ENCODE measurements at places on chromosomes 5 and 9.

DNA sequence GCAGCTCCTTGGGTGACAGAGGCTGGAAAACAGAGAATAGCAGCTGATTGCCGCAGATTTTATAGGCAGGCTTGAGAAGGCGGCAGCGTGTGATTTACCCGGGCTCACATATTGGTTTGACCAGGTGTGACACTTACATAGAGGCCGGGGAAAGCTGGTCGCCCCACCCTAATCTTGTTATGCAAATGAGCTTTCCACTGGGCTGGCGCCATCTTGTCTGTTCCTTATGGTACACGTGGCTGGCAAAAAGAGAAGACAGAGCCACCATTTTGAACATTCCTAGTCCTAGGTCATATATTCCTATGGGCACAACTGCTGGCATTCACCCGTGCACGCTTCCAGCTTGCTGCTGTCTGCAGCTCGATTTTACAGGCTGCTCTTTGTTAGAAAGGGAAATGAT is 11.3 kb upstream of the SPZ1 start:
- DNase-seq, result no peak

- DNase-seq, result no peak
Observed at GRCh38 chr5:94746731-94747124, 128.3 kb downstream of the SLF1 start.

- no peak for DNase-seq
Observed at GRCh38 chr5:173642191-173642816, 25.9 kb upstream of the BOD1 start.

GRCh38 chr5:91137647-91138046 is 245.5 kb downstream of the ARRDC3 start:
- no peak for DNase-seq

DNA sequence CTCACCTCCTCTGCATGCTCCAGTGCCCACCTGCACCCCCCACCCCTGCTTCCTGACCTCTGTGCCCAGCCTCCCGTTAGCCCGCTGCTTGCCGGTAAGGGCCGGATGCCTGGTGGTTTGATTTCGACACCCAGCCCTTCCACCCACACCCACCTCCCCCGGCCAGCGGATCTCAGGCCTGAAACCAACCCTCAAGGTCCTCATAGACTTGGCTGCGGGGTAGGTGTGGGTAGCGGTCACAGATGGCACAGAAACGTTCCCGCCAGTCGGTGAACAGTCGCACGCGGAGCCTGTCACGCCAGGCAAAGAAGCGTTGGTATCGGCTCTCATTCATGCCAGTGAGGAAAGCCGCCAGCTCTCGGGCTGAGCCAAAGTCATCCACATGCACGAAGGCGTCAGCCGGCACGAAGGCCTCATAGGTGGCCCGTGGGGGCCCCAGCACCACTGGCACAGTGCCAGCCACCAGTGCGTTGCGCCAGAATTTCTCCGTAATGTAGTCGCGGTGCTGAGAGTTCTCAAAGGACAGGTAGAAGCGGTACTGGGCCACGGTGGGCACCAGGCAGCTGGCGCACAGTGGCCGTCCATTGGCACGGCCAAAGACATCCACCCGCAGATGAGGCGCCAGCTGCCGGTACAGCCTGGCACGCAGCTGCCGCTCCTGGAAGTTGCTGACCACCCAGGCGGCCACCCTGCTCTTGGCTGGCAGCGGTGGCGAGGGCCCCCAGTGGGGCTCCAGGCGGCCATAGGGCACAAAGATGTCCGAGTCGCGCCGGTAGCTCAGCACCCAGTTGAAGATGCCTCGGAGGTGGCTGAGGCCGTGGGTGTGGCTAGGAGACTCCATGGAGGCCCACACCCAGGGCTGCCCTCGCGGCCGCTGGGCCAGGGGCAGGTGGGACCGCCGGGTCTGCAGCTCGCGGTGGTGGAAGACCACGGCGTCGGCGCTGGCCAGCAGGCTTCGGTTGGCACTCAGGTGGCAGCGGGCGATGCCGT is 1.1 kb downstream of the FUT7 start:
- no peak for DNase-seq

DNA sequence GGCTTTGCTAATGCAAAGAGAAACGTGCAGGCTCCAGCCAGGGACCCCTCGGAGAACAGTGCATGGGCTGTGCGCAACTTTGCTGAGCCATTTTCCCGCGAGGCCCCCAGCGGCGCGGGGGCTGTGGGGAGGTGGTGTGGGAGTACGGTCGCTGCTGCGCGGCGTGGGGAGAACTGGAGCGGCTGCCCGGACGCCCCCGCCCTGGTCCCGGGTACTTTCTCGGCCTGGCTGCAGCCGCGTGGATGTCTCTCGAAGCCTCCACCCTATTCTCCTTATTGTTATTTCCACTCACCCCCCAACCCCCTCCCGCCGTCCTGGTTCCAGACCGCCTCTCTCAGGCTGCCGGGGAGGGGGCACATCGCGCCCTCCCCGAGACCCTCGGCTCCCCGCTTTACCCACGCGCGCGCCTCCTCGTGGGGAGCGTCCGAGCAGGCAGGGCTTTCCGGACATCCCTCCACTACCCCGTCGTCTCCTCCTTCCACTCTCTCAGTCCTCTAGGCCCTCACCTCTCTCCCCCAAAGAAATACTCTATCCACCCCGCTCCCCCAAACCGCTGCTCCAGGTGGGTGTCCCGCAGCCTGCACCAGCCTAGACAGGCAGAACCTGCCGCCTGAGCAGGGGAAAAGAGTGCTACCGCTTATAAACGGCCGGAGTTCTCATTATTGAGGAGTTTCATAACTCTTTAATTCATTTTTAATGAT is 68.6 kb upstream of the TBCA start:
- no peak for DNase-seq

GRCh38 chr9:98536542-98537173 is 172.1 kb downstream of the GABBR2 start:
- no peak for DNase-seq

DNA sequence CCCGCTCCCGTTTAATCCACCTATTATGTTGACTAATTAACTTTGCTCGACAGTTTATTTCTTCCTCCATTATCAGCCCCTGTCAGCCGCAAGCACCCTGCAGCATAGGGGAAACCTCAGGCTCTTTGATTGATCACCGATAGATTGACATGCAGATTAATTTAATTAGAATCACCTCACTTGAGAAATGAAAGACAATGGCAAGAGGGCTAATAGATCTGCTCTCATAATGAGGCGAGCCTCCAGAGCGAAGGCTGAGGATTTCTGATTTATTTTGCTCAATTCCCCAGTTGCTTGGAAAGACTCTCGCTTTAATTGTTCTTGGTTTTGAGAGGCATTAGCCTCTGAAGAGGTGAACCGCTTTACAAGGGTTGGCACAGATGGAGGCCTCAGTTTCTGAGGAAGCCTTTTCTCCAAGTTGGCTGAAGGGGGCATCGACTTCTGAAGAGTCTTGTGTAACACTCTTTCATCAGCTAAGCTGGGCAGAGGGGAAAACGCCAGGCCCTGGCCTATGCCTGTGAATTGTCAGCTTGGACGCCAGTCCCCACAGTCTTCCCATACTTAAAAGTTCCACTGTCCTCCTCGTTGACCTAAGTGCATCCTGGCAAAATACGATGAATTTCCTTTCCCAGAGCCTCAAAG is 275.4 kb downstream of the EBF1 start:
- no peak for DNase-seq

GRCh38 chr5:13218518-13218917 is 726.0 kb downstream of the DNAH5 start:
- DNase-seq, result no peak

- DNase-seq, result no peak
Observed at GRCh38 chr5:6412811-6413210, 34.5 kb upstream of the MED10 start.

GRCh38 chr5:146675636-146676035 is 159.6 kb upstream of the GPR151 start:
- no peak for DNase-seq

DNA sequence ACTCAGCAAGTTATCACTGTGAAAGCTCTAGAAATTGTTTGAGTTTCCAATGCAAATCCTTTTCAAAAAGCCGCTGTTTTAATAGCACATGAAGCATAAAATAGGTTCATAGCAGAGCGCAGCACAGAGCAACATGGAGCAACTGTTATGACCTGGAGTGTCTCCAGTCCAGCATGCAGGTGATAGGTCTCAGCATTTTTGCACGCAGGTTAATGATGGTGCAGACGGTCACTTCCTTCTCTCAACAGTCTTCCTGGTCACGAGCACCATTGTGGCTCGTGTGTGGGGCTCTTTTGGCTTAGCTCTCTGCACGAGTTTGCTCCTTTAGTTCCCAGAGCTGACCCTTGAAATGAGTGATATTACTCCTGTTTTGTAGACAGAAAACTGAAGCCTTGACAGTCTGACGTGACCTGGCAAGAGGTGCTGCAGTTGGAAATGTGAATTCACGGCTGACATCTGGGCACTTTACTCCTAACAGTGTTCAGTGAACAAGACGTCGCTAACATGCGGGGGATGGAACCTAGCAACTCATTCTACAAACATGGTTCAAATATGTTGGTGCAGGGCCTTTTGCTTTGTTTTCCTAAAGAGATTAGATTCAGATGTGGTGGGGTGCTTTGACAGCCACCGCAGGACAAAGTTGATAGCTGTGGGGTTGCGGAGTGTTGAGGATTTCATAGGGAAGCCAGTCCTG is 10.0 kb downstream of the TENT4A start:
- DNase-seq, result no peak

DNA sequence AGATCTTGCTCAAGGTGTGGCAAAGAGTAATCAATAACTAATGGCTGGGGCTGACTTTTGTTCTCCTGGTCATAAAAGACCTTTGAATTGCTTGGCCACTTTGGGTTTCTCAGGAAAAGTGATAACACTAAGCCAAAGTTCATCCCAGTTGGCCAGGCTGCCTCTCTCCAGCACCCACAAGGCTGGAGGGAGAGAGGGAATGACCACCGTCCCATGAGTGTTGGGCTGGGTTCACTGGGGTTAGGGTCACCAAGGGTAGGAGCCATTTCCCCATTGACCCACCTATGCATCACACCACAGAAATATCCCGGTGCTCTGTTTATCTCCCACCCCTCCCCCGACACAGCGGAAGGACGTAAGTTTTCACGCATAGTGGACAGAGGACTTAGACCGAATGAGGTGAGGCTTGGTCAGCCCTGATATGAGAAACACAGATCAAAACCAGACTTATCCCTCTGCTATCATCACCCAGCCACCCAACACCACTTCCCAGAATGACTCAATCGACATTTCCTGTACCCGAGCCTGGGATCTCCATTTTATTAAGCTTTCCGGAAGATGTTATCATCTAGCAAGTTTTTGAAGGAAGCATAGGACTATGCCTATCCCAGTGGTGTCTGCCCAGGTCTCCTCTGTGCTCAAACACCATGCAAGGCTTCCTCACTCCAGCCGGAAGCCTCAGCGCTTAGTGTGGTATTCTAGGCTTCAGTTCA is 27.0 kb upstream of the PPARGC1B start:
- no peak for DNase-seq

DNA sequence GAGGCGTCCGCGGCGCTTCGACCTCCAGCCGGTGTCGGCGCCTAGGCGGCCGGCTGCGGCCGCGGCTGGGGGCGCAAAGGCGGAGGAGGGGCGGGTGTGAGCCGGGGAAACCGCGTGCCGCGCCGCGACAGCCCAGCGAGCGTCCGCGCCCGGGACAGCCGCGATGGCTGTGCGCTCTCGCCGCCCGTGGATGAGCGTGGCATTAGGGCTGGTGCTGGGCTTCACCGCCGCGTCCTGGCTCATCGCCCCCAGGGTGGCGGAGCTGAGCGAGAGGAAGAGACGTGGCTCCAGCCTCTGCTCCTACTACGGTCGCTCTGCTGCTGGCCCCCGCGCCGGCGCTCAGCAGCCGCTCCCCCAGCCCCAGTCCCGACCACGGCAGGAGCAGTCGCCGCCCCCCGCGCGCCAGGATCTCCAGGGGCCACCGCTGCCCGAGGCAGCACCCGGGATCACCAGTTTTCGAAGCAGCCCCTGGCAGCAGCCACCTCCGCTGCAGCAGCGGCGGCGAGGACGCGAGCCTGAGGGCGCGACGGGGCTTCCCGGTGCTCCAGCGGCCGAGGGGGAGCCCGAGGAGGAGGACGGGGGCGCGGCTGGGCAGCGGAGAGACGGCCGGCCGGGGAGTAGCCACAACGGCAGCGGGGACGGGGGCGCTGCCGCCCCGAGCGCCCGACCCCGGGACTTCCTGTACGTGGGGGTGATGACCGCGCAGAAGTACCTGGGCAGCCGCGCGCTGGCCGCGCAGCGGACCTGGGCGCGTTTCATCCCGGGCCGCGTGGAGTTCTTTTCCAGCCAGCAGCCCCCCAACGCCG is 605 bp downstream of the CHSY3 start:
- DNase-seq, result no peak

- DNase-seq, result no peak
Observed at GRCh38 chr5:160432787-160433186, 11.1 kb downstream of the PTTG1 start.

Measured in hippocampal formation (tissue), 2 donors.